HFFc6 (cell line): ENCODE measurements at places on chromosomes 2 and 18. TPM values are rescaled to one million over a fixed set of nuclear protein-coding genes. Genes with fewer than 3 reads are reported as not detected.

DNA sequence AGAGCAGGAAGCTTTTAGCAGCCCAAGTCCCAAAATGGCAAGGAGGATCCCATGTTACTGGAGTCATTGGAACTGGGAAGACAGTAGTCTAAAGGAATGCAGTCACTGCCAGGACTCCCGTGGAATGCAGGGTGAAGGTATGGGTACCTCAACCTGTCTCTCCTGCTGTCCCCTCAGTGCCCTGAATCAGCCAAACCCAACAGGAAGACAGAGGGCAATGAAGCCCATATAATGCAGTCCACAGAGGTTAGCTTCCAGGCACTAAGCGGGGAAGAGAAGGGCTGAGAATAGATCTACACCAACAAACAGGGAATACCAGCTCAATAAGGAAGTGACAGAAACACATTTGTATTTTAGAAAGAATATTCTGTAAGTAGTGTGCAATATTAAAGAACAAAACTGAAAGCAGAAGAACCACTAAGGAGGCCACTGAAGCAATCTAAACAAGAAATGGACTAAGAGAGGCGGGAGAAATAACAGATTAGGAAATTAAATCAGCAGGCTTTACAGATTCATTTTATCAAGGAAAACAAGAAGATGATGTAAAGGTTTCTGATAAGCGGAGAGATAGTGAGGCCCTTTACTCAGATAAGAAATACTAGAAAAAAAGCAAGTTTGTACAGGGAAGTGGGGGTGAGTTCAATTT lies 8.3 kb downstream of the NEMP2 start:
- DNase-seq, result no peak
- peaks cover 21% of the 10 kb centered on the region; the same call in 1 of the 2 replicates for H3K4me1 ChIP-seq
- H3K27me3 ChIP-seq, result peaks cover 2% of the 10 kb centered on the region; the same call in 1 of the 2 replicates

RIT2 gene
- not detected in 3 replicates for total RNA-seq

GRCh38 chr2:188089901-188090300 lies 201.8 kb upstream of the GULP1 start:
- peak; percentile 10 for DNase-seq
- H3K27me3 ChIP-seq, result no peaks in the 10 kb centered on the region
- H3K4me3 ChIP-seq, result no peak overlapping the region

DNA sequence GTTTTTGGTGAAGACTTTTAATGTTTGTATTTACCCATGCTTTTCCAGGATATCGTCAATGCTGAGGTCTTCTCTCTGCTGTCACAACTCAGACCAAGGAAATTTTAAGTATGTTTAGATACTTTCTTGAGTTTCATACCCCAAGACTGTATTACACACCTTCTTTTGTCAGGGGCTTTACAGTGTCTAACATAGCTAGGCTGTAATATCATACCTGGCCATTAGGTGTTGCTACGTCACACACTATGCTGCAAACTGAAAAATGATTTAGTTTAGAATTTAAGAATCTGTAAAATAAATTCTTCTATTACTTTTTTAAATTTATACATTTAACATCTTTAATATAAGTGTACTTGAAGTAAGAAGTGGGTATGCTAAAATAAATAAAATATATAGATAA lies 358.4 kb upstream of the NRP2 start:
- H3K27ac ChIP-seq, result no peak overlapping the region
- no peak for DNase-seq
- H3K36me3 ChIP-seq, result peaks cover 2% of the 10 kb centered on the region; the same call in 1 of the 2 replicates

- no peaks in the 10 kb centered on the region for H3K4me1 ChIP-seq
- no peak for DNase-seq
- no peak overlapping the region for H3K4me3 ChIP-seq
- no peak overlapping the region for H3K27ac ChIP-seq
- H3K36me3 ChIP-seq, result no peaks in the 10 kb centered on the region
- H3K27me3 ChIP-seq, result peaks cover 8% of the 10 kb centered on the region
These were observed 76.2 kb upstream of the STK39 start for GRCh38 chr2:168323529-168324021.

DNA sequence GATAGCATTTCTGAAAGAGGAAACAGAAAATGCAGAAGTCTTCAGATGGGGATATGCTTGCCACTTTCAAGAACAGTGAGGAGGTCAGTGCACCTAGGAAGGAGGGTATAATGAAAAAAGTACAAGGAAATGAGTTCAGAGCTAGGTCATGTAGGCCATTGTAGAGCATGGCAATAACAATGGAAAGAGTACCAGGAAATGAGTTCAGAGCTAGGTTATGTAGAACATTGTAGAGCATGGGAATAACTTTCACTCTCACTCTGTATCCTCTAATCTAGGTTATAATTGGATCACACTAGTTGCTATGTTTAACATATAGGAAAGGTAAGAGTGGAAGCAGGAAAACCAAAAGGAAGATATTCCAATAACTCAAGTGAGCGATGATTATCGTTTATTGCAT lies 12.3 kb downstream of the SCG2 start:
- DNase-seq, result no peak
- no peaks in the 10 kb centered on the region; the same call in 1 of the 2 replicates for H3K27me3 ChIP-seq
- no peaks in the 10 kb centered on the region for H3K36me3 ChIP-seq
- peaks cover 14% of the 10 kb centered on the region for H3K4me1 ChIP-seq

DNA sequence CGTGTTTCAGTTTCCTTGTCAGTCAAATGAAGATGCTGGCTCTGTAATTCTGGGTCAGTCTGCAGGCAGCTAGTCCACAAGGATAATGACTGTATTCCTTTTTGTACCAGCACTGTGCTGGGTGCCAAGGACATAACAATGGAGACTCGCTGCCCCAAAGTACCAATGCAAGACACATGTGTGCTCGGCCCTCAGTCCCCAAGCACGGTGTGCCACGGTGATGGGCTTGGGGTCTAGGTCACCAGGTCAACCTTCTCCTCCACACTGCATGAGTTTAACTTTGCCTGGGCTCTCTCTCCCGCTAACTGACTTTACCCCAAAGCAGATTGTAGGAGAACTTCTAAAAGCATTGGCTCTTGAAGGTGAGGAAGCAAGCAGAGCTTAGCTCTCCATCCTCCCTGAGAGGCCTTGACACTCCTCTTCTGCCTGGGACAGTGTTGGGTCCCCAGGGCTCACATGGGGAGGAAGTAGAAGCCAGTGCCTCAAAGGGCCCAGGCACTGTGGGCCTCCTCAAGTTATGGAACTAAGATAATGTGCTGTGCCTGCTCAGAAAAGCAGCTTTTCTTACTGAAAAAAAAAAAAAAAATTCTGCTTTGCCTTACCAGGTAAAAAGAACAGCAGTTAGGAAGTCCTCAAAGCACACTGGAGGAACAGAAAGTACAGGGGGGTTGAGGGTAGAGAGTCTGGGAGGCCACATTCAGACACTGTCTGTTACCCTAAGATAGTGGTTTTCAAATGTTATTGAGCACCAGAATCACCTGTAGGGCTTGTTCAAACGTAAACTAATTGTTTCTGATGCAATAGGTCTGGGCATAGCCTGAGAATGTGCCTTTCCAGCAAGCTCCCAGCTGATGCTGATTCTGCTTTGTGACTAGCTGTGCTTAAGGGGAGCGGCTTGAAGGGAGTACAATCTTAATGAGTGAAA lies 276.4 kb upstream of the CXCR4 start:
- no peak overlapping the region for H3K4me3 ChIP-seq
- H3K36me3 ChIP-seq, result no peaks in the 10 kb centered on the region
- H3K27ac ChIP-seq, result no peak overlapping the region
- peaks cover 4% of the 10 kb centered on the region; the same call in 1 of the 2 replicates for H3K27me3 ChIP-seq

DNA sequence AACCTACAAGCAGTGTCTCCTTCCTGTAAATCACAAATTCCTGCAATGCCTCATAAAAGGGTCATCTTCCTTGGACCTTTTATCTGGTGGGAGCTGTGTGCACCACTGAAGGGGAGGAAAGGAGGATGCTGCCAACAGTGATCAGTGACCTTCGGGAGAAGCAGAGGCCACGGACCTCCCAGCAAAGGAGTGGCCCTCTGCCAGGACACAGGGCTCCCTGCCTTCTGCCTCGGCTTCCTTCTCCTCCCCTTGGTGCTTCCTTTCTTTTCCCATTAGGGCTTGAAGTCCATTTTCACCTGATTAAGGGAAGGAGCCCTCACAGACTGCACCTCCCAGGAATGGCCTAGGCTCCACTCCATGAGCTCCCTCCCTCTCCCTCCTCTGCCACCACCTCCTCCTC lies 85.3 kb upstream of the ITGA6 start:
- H3K36me3 ChIP-seq, result peaks cover 17% of the 10 kb centered on the region
- no peak overlapping the region for H3K27ac ChIP-seq
- H3K4me3 ChIP-seq, result no peak overlapping the region
- H3K4me1 ChIP-seq, result peaks cover 54% of the 10 kb centered on the region

CD302 gene
- 2.2 and 3.7 TPM in 2 replicates for total RNA-seq

PLGLB1 gene
- 0.47 TPM in 1 of 3 replicates, not detected in the others for total RNA-seq

DSG3 gene
- not detected in 3 replicates for total RNA-seq

CFC1 gene
- not detected in 3 replicates for total RNA-seq

DNA sequence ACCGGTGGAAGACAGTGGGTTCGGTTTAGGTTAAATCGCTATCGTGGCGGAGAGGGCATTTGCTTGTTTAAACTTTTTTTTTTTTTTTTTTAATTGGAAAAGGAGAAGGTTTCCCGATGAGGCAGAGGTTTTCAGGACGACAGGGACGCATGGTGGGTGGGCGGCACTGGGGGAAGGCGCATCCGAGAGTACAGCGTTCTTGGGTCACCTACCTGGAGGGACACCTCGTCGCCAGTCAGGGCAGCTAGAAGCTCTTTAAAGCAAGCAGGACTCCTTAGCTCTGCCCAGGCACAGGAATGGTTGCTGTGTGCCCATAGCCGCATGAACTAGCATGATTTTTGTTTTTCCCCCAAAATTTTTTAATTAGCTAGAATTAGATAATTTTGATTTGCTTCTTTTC lies 437 bp downstream of the LDLRAD4 start:
- peaks cover 50% of the 10 kb centered on the region for H3K27me3 ChIP-seq
- H3K36me3 ChIP-seq, result no peaks in the 10 kb centered on the region
- no peak for DNase-seq

- H3K4me3 ChIP-seq, result peak overlapping the region; percentile 59
- H3K27me3 ChIP-seq, result peaks cover 3% of the 10 kb centered on the region
- no peak for DNase-seq
- peak overlapping the region; percentile 31 for H3K27ac ChIP-seq
- H3K4me1 ChIP-seq, result peaks cover 15% of the 10 kb centered on the region
These were observed 26.7 kb downstream of the CYP27C1 start for GRCh38 chr2:127193164-127193966.

DNA sequence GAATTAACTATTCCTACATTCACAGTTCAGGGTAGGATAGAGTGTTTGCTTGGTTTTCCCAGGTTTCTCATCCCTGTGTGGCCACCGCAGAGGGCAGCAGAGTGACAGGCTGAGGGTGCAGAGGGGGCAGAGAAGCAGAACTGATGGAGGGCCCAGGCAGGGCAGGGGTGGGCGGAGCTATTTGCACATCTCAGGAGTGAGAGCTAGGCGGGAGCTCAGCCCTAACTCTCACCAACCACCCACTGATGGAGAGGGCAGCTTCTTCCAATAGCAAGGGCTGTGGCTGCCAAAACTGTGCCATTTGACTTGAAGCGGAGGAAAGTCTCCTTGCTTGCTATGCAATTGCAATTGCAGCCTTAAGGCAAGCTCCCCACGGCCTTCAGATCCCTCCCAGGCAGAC lies 12.0 kb upstream of the DARS1 start:
- no peak for DNase-seq
- H3K36me3 ChIP-seq, result no peaks in the 10 kb centered on the region
- H3K4me1 ChIP-seq, result peaks cover 5% of the 10 kb centered on the region; the same call in 1 of the 2 replicates
- no peak overlapping the region for H3K4me3 ChIP-seq
- H3K27me3 ChIP-seq, result peaks cover 3% of the 10 kb centered on the region; the same call in 1 of the 2 replicates
- H3K27ac ChIP-seq, result no peak overlapping the region

DNA sequence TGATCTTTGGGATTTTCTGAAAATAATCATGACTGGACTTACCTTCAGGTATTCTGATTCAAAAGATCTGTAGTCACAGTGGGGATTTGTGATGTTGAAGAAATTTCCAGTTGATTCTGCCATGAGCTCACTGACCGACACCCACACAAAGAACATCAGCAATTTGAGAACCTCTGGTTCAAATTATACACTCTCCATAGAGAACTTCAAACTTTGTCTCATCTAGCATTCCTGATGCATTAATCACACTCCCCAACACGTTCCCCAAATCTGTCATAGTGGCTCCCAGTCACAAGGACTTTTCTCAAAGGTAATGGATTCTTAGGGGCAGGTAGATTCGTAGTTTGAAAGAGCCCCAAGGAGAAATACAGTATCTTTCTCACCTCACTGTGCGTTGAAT lies 584.3 kb downstream of the FBXO15 start:
- peaks cover 21% of the 10 kb centered on the region for H3K36me3 ChIP-seq
- H3K27me3 ChIP-seq, result no peaks in the 10 kb centered on the region
- peak overlapping the region; percentile 87 for H3K27ac ChIP-seq
- peak overlapping the region; percentile 57 for H3K4me3 ChIP-seq

ACVR1C gene
- 0.05 to 0.15 TPM (median 0.08 TPM) in 3 replicates for total RNA-seq

DNA sequence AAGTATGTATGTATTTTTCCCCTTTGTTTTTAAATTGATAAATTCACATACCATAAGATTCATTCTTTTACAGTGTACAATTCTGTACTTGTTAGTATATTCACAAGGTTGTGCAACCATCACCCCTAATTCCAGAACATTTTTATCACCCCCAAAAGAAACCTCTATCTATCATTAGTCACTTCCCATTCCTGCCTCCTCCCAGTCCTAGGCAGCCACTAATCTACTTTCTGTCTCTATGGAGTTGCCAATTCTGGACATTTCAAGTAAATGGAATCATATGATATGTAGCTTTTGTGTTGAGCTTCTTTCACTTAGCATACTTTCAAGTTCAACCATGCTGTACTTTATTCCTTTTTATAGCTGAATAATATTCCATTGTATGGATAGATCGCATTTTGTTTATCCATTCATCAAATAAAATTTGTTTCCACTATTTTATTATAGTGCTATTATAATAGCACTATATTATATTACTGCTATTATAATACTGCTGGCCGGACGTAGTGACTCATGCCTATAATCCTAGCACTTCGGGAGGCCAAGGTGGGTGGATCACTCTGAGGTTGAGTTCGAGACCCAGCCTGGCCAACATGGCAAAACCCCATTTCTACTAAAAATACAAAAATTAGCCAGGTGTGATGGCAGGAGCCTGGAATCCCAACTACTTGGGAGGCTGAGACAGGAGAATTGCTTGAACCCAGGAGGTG lies 10.9 kb downstream of the STARD7 start:
- H3K27me3 ChIP-seq, result no peaks in the 10 kb centered on the region; the same call in 1 of the 2 replicates
- peaks cover 54% of the 10 kb centered on the region for H3K36me3 ChIP-seq
- peak; percentile 67 for DNase-seq
- H3K27ac ChIP-seq, result peak overlapping the region; percentile 74

PUM2 gene
- 58.6 to 69.0 TPM (median 65.3 TPM) in 3 replicates for total RNA-seq

DNA sequence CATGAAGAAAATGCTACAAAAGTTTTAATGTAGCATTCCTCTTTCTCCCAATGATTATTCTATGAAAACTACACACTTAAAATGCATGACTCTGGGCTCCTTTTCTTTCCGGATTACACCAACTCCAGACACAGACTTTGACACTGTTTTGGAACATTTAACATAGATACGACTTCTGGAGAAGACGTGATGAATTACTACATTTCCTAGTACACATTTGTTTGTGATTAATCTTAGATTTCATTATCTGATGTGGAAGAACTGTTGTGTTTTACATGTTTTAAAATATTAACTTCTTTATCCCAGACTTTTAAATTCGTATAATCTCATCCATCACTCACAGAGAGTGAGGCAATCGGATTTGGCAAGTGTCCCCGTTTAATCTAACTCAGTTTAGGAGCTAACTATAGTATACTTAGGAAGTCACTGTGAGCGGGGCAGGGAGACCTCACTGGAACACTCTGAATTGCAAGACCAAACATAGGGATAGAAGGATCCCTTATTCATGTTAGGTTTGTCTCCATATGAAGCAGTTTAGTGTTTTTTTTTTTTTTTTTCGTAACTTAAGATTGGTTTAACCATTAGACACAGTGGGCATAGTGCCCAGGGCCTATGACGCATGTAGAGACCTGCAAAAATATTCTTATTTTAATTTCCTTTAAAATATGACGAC lies 66.7 kb downstream of the PDE1A start:
- no peak for DNase-seq
- H3K4me1 ChIP-seq, result peaks cover 29% of the 10 kb centered on the region
- H3K27ac ChIP-seq, result peak overlapping the region; percentile 42
- H3K36me3 ChIP-seq, result no peaks in the 10 kb centered on the region
- H3K4me3 ChIP-seq, result peak overlapping the region; percentile 57
- H3K27me3 ChIP-seq, result no peaks in the 10 kb centered on the region; the same call in 1 of the 2 replicates
